ENCODE measurements at places on chromosomes 6 and 20. TPM values are rescaled to one million over a fixed set of nuclear protein-coding genes. Genes with fewer than 3 reads are reported as not detected.

DNA sequence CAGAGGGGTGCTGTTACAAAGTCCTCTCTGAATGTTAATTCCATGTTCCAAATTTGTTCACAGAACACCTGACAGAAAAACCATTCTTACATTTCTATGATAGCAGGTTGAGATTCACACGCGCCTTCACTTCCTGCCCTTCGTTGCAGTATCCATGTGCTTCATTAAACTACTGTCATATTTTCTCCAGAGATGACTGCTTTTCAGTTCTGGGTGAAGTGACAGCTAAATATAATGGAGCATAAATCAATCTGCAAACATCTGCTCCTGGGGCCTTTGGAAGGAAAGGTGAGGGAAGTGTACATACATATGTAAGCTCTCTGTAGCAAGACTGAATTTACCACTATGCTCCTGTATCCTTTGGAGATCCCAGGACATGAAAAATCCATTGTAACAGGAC is 750.2 kb downstream of the HDGFL1 start:
- no peak for DNase-seq

DNA sequence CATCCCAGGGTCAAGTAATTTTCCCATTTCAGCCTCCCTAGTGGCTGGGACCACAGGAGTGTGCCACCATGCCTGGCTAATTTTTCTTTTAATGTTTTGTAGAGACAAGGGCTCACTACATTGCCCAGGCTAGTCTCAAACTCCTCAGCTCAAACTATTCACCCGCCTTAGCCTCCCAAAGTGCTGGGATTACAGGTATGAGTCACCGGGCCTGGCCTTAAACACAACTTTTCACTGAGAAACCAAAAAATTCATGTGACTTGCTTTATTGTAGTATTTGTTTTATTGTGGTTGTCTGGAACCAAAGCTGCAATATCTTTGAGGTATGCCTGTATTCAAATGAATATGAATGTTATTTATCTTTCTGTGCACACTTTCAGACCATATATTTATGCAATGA is 72.2 kb downstream of the RWDD2A start:
- no peak for DNase-seq

DNA sequence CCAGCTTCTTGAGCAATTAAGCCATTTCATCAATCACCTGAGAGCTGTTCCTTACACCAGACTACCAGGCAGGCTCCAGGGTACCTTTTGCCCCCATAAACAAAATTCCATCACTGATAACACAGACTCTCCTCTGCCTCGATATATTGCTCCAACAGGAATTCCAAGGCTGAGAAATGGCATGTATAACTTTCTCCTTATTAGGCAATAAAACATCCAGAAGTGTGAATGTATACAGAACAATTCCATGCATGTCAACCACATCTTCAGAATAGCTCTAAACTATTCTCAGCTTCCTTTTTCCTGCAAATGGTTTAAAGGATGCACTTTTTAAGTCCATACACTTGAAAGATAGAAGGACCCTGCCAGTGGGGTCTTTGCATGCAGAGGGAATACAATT is 73.8 kb downstream of the EDN3 start:
- no peak for DNase-seq

Gene CHRNA4
- not detected for total RNA-seq

Gene PRR18
- total RNA-seq, result not detected

Gene RHAG
- total RNA-seq, result not detected
